NCI-H187 (cell line): ENCODE measurements at places on chromosomes 5 and 9.

DNA sequence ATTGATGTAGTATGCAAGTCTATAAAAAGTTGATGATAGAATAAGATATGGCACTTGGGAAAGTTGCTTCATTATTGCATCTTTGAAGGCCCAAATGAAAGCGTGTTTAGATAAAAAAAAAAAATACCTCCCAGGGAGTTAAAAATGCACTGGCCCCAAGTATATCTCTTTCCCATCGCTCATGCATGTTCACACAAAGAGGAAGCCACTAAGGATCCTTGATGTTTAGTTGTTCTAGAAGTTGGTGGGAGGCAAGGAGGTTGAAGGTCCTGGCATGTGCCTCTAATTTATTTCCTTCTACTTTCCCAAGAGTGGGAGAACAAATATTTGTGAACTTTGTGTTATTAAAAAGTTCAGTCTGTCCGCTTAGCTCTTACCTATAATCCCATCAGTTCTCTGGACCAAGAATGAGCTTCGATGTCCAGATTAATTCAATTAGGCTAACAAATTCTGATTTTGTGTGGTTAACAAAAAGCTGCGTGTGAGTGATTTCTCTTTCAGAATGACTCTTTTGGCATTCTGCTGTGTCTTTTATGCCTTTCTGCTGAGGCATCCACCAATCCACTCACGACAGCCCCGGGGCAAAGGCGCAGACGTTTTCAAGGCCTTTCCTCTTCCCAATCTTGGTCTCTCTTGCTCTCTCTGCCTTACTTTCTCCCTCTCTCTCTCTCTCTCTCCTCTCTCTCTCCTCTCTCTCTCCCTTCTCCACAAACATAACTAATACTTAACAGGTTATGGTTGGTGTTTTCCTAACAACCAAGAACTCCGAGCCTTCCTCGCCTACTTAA, 135.1 kb upstream of the ERCC6L2 start:
- no peak for DNase-seq

DNA sequence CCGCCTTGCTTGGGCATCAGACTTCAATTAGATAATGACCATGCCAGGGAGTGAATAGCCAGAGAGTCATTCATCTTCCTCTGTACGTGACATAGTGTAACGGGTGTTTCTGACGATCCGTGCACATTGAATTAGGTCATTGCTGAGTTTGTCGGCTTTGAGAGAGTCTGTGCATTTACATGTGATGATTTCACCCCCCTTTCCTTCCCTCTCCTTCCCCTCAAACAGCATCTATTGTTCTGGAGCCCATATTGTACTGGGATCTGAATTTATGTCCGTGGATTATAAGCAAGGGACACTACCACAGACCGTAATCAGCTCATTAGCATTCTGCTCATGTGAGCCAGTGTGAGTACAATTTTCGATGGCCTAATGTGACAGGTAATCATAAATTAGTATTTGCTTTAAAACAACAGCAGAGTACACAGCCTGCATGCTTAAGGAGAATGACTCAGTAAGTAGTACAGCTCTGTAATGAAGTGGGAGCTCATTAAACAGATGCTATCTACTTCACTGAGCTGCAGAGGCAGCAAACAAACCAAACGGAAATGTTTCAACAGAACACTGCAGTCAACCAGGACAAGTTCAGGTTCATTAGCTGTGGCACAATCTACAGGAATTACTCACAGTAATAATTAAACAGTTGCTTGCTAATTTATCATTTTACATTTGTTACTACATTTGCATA, 302.1 kb downstream of the CSNK1G3 start:
- peak; percentile 41 for DNase-seq

DNA sequence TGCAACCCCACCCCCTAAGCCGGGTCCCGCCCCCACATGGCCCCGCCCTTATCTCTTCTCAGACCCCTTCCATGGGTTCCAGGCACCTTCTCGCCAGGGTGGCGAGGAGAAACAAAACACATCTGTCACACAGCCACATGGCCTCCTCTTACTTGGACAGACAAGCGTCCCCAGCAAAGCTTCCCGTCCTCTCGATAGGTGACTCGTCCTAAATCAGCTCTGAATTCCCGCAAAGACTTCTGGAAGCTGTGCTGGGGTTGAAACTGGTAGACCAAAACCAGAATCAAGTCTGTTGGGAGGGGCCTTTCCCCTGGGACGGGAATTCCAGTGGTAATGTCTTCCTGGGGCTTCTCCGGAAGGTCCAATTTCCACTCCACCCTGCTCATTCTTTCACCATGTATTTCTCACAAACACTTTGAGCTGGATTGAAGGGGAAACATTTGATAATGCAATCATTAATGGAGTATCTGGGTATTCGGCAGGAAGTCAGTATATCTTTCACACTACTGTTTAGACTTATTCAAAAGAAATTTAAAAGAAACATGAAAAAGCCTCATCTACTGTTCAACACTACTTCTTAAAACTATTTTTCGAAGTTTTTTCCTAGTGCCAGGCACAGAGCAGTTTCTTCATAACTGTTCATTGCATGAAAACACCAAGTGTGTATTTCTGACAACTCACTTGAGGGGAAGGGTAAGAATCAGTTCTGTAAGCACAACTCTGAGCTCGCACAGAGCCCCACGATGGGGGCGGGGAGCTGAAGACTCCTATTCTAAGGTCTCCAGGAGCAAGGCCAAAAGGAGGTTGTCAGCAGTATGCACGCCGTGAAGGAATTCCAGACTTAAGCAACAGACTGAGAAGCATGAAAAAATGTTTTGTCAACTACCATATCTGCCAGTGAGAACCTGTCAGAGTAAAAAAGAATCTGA, 644 bp upstream of the CTNNAL1 start:
- no peak for DNase-seq

DNA sequence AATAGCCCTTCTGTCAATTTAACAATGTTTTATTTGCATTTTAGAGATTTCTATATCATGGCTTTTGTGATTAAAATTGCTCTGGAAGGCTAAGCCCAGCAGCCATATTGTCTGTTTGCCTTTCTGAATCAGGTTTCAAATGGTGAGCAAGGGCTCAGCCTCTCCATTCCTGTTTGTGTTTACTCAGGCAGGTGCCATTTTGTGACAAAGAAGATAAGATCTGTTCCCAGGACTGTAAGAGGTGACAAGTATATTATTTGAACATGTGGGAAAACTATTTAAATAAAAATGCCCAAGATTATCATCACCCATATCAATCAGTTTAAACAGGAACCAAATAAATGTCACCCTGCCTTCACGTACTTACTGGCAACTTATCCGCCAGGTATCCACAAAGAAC, 641.3 kb upstream of the KLF4 start:
- DNase-seq, result no peak

DNA sequence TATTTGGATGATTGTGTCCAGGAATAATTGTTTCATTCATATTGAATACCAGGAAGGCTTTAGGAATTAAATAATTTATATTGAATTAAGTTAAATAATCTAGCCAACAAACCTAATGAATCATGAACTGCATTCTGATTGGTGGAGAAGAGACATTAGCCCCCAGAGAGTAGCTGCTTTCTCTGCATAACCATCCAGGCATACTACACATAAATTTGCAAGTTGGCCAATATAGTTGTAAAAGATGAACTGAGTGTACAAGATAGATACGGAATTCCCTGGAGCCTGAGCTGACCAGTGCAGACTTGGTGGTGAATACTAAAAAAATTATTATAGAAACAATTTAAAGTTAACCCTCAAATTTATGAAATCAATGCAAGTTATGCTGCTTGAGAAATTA, 311.8 kb upstream of the KIF2A start:
- DNase-seq, result no peak

DNA sequence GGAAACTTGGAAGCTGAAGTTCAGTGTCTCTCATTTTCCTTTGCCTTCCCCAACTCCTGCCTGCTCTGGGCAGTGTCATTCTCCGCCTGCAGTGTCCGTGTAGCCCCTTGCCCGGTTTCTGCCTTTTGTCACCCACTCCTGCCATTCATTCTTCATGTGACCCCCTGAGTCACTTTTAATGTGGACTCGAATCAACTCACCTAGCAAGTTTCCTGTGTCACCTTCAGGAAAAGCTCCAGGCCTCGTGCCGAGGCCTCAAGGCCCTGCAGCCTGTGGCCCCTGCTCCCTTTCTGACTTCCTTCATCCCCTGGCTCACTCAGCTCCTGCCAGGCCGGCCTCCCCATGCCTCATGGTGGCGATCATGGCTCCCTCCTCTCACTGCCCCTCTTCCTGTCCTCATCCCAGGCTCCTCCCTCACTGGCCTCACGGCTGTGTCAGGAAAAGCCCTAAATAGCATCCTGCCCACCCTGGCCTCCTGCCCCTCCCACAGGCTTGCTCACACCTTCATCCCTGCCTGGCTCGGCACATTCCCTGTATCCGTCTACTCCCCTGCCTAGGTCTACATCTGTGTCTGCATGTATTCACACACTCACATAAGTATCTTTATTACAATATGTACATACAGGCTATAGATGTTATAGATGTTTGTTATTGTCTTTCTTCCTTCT, 294.9 kb downstream of the MED10 start:
- no peak for DNase-seq

DNA sequence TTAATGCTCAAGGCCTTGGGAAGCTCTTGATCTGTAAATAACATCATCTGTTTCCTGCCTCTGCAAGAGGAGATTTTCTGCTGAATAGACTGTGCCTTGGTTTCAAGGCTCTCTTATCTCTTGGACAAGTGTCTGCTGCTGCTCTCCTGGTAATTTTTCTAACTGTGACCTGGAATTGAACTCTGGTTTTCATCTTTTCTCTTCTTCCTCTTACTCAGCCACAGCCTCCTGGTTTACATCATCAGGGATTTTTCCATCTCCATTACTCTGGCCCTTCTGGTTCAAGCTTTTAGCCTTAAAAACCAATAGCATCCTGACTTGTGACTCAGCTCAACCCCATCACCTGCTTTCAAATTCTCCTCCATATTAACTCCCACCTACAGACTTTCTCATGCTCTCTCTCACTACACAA, 49.6 kb upstream of the ITGA1 start:
- DNase-seq, result no peak

DNA sequence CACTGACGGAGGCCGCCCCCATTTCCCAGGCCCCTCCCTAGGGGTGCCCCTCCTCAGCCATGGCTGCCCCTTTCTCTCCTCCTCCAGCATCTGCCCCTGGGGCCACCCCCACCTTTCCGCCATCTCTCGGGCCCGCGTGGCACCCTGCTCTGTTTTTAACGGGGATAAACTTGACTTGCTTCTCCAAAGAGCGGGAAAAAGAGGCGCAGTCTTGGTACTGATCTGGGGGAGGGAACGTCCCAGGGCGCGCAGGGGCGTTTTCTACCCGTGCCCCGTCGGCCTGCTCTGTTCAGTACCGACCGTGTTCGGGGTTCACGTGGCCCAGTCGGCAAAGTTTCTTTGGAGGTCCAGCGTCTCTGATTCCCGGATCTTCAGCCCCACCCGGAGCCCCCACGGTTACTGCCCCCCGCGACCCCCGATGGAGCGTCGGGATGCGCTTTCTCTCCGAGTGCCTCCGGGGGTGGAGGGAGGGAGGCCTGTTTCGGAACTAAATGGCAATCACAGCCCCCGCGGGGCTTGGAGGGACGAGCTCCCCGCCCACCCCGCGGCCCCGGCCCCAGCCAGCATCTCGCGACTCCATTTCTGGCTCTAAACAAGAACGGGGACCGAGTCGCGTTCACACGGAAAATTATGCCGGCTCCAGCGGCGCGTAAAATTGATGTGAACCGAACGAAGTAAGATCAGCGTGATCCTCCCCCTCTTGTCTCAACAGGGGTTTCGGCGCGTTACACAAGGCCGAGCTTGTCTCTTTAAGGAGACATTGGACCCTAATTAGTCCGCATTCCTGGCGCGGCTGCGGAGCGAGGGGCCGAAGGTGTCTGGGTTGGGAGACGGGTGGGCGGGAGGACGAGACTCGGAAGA, 1.1 kb upstream of the TLE4 start:
- no peak for DNase-seq

DNA sequence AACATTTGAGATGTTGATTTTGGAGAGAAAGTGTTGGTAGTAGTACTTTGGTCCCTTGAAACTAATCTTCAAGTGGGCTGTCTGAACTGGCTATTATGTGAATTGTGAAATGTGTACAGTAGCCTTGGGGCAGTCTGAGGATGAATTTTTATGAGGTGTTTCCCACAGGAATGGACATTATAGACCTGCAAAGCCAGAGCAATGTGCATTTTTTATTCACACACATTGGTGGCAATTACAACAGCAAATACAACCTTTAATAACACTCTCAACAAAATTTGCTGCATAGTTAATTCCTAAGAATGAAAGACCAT, 147.0 kb downstream of the PAM start:
- no peak for DNase-seq

DNA sequence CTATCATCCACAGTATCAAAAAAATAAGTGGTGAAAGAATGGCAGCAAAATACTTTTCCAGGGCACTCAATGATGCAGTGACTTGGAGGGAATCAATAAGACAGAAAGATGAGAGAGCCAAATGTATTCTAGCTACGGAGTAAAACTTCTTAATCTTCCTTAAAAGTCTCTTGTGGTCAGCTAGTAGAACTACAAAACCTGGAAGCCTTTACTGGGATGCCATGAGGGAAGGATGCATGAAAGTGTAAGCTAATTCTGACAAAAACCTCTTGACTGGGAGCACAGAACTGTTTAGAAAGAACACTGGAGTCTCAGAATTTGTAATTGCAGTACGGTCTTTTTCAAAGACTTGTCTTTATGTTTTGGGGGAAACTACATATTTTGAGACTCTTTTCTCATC, 432.8 kb upstream of the PTPRD start:
- no peak for DNase-seq

- no peak for DNase-seq
These were observed 101.8 kb downstream of the CCDC192 start for GRCh38 chr5:127804886-127805426.

DNA sequence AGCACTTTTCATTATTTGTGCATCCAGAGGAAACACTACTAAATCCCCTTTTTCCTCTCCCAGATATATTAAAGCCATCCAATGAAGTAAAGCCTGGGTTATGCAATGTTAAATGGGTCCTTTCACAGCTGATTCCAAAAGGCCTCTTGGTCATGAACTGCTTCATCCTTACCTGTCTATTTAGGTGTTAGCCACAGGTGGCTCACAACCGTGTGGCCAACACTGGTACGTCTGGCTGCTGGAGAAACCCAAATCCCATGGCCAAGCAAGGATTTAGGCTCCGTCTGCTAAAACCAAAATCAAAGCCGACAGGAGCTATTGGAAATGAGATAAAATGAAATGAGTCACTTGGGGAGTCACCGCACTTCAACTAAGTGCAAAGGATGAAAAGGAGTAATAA, 193.9 kb downstream of the ADCY2 start:
- no peak for DNase-seq

GRCh38 chr5:117263231-117263630, 688.6 kb upstream of the SEMA6A start:
- DNase-seq, result no peak

DNA sequence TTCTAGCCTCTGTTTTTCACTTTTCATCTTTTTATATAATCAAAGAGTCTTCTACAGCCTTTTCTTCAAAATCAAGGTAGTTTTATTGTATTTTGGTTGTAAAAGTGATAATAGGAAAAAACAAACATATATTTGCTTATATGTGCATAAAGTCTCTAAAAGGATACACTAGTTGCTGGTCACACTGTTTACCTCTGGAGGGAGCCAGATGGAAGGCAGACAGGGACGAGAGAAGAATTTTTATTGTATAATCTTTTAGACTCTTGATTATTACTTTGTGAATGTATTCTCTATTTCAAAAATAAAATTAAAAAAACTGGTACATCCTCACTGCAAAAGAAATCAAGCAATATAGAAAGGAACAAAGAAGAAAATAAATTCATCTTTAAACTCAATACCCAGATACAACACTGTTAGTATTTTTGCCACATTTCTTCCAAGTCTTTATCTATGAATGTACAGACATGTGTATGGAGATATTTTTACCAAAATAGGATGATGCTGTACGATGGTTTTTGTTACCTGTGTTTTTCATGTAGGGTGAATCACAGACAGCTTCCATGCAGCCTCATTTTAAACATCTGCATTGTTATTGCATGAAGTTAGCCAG, 6.1 kb upstream of the RNF183 start:
- no peak for DNase-seq
